Thymus (tissue), 14 donors: ENCODE measurements at places on chromosomes 1 and 21. TPM values are rescaled to one million over a fixed set of nuclear protein-coding genes. Genes with fewer than 3 reads are reported as not detected.

GRCh38 chr1:66296951-66297350 is 237.0 kb upstream of the SGIP1 start:
- H3K27ac ChIP-seq, result no peak overlapping the region
- H3K4me1 ChIP-seq, result peaks cover 4% of the 10 kb centered on the region
- no peaks in the 10 kb centered on the region for H3K27me3 ChIP-seq
- H3K36me3 ChIP-seq, result no peaks in the 10 kb centered on the region
- DNase-seq, result no peak
- H3K4me3 ChIP-seq, result no peak overlapping the region

CYP4B1 gene
- 1.1 TPM for total RNA-seq

MANEAL gene
- total RNA-seq, result 1.5 TPM

DNA sequence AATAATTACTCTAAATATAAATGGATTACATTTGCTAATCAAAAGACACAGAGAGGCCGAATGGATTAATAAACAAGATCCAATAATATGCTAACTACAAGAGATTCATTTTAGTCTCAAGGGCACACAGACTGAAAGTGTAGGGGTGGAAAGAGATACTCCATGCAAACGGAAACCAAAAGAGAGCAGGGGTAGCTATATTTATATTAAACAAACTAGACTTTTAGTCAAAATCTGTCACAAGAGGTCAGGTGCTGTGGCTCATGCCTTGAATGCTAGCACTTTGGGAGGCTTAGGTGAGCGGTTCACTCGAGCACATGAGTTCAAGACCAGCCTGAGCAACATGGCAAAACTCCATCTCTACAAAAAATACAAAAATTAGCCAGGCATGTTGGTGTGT is 33.6 kb upstream of the DISP1 start:
- H3K36me3 ChIP-seq, result no peaks in the 10 kb centered on the region
- no peak overlapping the region for H3K27ac ChIP-seq
- DNase-seq, result no peak
- no peaks in the 10 kb centered on the region for H3K4me1 ChIP-seq
- no peaks in the 10 kb centered on the region for H3K27me3 ChIP-seq
- H3K4me3 ChIP-seq, result no peak overlapping the region

GRCh38 chr1:206708058-206708457 is 23.4 kb downstream of the MAPKAPK2 start:
- DNase-seq, result no peak
- peaks cover 52% of the 10 kb centered on the region for H3K4me1 ChIP-seq
- H3K36me3 ChIP-seq, result peaks cover 4% of the 10 kb centered on the region
- H3K4me3 ChIP-seq, result no peak overlapping the region
- no peaks in the 10 kb centered on the region for H3K27me3 ChIP-seq

- DNase-seq, result no peak
- no peaks in the 10 kb centered on the region for H3K27me3 ChIP-seq
- no peaks in the 10 kb centered on the region for H3K4me1 ChIP-seq
- H3K36me3 ChIP-seq, result no peaks in the 10 kb centered on the region
- no peak overlapping the region for H3K27ac ChIP-seq
These were observed 5.8 kb upstream of the SDHB start for GRCh38 chr1:17059391-17060305.

DNA sequence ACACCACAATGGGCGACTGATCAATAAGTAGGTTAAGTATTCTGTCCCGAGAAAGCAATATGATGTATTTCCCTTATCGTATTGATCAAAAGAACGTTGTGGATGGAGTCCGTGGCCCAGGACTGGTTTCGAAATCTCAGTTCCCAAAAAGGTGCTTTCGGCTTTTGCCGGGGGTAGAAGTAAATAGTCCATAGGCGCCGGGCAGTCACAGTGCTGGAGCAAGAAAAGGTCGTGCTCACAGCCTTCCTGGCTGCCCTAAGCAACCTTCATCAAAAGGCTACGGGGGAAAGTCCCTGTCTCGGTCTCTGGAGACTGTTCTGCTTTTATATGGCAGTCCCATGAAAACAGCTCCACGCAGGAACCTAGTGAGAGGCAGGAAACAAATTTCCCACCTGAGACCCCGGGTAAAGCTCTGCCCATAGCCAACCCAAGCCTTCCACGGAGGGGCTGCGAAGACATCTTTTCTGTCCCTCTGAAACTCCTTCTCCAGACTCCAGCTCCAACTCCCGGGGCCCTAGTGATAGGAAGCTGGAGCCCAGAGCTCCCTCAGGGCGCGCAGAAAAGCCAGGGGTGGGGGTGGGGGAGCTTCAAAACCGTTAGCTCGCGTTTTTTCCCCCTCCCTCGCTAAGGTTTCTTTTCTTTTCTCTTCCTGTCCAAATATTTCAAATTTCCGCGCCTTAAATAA is 7.0 kb downstream of the CDKN2C start:
- H3K4me3 ChIP-seq, result peak overlapping the region; percentile 61
- peaks cover 22% of the 10 kb centered on the region for H3K4me1 ChIP-seq
- peak overlapping the region; percentile 88 for H3K27ac ChIP-seq
- DNase-seq, result no peak
